A375 (cell line): ENCODE measurements at places on chromosomes 1 and 21. TPM values are rescaled to one million over a fixed set of nuclear protein-coding genes. Genes with fewer than 3 reads are reported as not detected.

GBP6 gene
- not detected in 2 replicates for total RNA-seq

AVPR1B gene
- total RNA-seq, result not detected in 2 replicates

NTMT2 gene
- not detected in 2 replicates for total RNA-seq

ILDR2 gene
- 0.60 and 0.64 TPM in 2 replicates for total RNA-seq

TEKT2 gene
- 0.45 TPM in 1 of 2 replicates, not detected in the other for total RNA-seq

ADAM30 gene
- total RNA-seq, result not detected in 2 replicates

ARHGEF10L gene
- total RNA-seq, result 4.1 and 4.6 TPM in 2 replicates

KRTAP19-4 gene
- total RNA-seq, result not detected in 2 replicates
